ENCODE measurements at places on chromosomes 4 and X.

DNA sequence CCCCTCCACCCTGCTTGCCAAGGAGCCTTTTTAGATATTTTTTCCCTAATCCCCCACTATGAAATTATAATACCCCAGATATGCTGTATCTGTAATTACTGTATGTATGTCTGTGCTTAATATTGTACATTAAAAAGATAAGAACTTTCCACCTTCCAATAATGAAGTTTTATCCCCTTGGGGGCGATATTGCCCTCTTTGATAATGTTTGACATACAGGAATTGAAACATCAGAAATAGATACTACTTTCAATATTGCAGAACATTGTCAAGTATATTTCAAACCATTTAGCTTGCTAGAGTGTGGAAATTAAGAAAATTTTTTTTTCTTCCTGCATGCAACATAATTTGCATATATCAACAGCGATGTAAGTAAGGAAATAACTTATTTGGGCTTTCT lies 58.9 kb downstream of the NAF1 start:
- DNase-seq: no peak

GRCh38 chr4:80091688-80092087 lies 18.7 kb upstream of the ANTXR2 start:
- DNase-seq: no peak

- no peak for DNase-seq
These were observed 351.3 kb downstream of the NAP1L3 start for GRCh38 chrX:93322110-93322509.

DNA sequence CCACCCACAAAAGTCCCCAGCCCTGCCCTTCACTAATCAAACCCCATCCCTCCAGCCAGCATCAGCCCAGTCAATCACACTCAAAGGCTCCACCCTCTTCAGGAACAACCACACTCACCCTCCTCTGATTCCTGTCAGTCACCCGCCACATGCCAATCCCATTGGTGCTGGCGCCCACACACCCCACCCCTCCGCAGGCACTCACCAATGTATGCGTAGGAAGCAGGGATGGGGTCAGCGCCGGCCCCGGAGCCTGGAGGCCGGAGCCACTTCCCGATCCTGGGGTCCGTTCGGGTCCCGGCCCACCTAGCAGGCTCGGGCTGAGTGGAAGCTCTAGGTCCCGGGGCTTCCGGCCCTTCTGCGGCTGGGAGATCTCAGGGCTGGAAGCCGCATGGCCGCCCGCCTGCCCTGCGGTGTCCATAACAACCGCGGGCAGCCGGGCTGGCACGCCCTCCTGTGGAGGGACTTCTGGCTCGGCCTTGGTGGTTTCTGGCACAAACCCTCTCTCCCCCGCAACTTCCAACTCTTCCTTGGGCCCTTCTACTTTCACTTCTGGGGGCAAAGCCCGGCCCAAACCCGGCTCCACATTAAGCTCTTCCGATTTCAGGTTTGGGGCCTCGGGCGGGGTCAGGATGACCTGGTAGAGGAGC lies 7.9 kb upstream of the CFP start:
- DNase-seq: no peak

DNA sequence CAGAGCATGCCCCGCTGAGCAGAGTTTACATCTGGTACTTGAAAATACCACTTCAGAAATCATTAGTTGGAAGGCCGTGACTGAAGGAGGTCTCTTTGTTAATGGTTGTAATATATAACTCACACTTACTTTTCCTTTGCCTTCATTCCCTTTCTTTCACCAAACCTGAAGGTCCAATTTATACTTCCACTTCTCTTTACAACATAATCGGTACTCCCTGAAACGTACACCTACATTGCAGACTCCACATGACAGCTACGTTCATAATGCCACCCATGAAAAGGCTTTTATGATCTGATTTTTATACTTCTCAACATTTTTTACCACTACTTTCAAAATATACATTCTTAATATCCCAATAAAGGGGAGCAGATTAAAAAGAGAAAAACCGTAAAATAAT lies 298.7 kb downstream of the C4orf33 start:
- no peak for DNase-seq

- DNase-seq: no peak
These were observed 736 bp downstream of the IDS start for GRCh38 chrX:149504226-149504914.
